ENCODE measurements at places on chromosomes 3 and 15. TPM values are rescaled to one million over a fixed set of nuclear protein-coding genes. Genes with fewer than 3 reads are reported as not detected.

DNA sequence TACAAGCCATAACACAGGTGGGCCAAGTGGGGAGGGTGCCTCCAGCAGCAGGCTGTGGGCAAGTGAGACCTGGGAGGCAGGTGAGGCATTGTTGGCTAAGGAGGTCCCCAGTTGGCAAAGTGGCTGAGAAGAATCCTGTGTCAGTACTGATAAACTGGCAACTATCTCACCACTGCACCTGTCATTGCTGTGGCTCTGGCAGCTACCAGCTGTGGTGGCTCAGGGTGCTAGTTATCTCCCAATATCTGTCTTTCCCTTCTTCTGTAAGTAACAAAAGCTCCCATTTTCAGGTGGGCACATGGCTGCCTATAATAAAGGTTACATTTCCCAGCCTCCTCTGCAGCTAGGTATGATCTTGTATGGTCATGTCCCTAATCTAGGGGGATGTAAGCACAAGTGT, 80.6 kb upstream of the RNF7 start:
- no peak for DNase-seq

- DNase-seq = no peak
Observed at GRCh38 chr15:44710236-44711095, 657 bp downstream of the PATL2 start.

DNA sequence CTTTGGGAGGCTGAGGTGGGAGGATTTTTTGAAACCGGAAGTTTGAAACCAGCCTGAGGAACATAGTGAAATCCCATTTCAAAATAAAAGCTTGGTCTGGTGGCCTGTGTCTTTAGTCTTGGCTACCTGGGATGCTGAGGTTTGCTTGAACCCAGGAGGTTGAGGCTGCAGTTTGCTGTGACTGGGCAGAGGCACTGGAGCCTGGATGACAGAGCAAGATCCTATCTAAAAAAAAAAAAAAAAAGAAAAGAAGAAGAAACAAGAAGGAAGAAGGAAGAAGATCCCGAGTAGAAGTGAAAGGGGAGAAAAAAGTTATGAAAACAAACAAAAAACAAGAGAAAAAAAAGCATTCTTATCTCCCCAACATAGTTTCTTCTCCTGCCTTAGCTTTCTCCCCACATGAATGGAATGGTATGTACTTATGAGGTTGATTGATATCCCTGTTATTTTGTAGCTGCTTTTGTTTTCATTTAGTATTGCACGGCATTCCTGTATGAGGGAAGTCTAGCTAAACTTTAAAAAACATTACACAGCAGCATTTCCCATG, 42.4 kb downstream of the TMEM40 start:
- no peak for DNase-seq

- DNase-seq = no peak
Observed at GRCh38 chr15:65395567-65396202, 17.9 kb upstream of the IGDCC3 start.

DNA sequence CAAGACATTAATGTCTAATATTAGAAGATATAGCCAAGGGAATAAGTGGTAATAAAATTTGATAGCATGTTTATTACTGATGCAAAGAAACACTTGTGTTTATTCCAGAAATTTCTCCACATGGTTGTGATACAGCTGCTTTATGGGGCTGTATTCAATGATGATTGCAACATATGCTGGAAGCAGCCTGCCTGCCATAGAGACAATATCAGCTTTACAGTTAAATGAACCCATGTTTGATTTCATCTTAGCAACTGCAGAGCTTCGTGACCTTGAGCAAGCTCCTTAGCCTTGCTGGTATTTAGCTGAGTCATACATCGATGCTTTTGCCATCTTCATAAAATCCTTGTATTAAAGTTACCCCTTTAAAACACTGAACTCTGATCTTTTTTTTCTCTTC, 168.1 kb upstream of the STAC start:
- DNase-seq = no peak

DNA sequence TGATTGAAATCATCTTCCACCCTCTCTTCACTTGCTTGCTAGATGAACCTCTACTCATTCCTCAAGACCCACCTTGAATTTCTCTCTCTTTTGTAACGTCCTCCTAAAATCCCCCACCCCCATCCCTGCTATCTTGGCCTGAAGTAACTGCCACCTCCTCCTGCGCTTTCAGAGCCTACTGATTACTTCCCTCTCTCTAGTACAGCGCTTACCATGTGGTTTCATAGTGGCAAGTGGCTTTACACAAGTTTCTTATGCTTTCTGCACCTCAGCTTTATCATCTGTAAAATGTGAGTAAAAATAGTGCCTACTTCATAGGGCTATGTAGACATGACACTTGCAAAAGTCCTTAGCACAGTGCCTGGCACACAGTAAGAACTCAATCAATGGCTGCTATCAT, 28.7 kb upstream of the DAZL start:
- DNase-seq = no peak

DNA sequence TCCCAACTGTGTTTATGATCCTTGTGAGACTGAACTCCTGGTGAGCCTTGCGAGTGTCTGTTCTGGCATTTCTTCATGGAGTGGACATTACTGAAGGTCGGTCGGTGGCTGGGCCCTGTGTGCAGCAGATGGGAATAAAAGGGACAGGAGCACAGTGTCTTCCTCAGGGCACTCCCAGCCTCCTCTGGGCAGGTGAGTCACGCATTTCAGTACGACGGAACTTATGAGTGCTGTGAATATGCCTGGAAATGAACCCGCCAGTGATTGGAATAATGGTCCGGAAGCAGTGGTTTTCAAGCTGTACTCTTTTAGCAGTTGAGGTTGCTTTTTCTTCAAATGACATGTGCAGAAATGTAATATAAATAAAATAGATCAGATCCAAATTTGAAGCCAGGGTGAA, 55.1 kb downstream of the LARS2 start:
- DNase-seq = no peak

- DNase-seq = no peak
Observed at GRCh38 chr3:25235031-25235430, 193.0 kb upstream of the RARB start.

DNA sequence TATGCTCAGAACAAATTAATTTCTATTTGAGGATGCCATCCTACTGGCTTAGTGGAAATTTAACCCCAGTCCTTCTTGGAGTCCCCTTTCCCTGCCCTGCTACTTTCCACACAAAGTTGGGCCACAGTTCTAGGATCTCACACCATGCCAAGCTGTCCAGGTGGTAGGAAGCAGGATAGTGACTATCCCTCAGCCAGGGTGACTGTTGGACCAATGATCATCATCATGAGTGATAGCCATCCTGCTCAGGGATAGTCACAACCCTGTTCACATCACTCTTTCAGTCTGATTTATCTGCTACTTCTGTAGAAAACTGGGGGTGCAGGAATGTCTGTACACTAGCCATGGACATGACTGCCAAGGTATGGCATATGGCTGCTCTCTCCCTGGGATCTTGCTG, 12.8 kb downstream of the HRG start:
- no peak for DNase-seq

DNA sequence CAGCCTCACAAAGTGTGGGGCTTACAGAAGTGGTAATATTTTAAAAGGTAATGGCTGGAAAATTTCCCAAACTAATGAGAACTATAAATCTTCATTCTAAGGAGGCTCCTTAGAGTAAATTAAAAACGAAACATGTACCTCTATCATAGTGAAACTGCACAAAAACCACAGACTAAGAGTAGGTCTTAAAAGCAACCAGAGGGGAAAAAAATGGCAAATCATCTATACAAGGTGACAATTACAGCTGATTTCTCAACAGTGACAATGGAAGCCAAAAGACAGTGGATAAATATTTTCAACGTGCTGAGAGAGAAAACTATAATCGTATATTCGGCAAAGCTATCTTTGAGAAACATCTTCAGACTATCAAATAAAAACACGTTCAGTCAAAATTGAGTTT, 20.6 kb downstream of the HEG1 start:
- no peak for DNase-seq

- no peak for DNase-seq
Observed at GRCh38 chr3:3064297-3064696, 45.9 kb downstream of the IL5RA start.

- no peak for DNase-seq
Observed at GRCh38 chr3:34212175-34212574, 413.7 kb downstream of the PDCD6IP start.

DNA sequence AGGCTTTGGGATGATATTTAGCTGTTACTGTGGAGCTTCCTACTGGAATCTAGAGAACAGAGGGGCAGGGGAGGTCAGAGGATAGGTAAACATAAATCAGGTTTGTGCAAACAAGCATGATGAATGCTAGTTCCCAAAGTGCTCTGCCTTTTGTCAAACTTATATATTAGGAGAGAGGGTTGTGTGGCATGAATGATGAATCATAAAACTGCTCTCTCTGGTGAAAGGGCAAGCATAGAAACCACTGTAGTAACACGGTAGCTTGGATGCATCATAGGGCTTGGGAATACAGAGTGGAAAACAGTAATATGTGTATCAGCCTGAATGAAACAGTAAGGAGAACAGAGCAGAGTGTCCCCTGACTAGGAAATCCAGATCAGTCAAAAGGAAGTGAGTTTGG, 486.7 kb downstream of the IL5RA start:
- DNase-seq = no peak

DNA sequence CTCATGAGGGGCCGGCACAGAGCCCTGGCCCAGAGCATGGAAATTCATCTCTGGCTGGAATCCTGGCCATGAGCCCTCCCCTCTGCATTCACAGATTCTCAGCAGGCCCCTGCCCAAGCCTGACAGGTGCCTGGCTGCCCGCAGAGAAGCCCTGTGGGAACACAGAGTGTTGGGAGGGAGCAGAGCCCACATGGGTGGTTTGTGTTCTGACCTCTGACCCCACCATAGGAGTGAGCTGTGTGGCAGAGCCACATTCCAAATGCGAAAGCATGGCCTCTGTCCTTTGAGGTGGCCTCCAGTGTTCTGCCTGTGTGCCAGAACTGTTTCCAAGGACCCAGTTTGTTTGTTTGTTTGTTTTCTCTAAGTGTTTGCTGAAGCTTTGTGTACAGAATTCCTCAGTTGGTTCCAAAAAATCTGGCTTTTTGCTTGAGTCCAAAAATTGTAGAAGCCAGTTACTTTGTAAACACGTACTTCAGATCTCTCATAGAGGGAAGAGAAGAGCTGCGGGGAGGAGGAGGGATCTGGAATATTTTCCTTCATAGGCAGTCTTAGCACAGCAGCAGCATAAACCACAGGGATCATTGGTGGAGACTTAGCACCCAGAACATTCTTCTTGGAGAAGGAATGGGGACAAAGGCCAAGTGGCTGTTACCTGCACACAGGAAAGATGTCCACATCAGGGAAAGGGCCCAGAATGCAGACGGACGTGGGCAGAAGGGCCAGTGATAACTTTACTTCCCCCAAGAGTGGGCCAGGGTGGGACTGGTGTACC, 36.0 kb downstream of the GRAMD2A start:
- no peak for DNase-seq

DNA sequence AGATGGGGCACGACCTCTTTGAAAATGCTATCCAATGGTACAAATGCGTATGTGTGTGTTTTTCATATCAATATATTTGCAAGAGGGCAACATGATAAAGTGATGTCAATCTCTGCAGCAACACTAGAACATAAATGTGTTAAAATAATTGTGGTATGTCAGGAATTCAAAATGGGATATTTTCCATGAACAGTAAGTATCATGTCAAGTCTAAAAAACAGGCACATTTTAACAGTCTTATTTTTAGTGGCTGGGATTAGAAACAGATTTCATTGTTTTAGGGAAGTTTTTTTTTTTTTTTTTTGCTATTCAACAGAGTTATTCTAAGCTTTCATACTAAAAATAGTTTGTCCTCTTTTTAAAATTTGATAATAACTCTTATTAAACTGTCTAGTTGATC, 209.8 kb downstream of the GAP43 start:
- no peak for DNase-seq

- no peak for DNase-seq
Observed at GRCh38 chr3:53680028-53680427, 166.2 kb downstream of the CHDH start.

- no peak for DNase-seq
Observed at GRCh38 chr15:73383310-73384189, 14.8 kb upstream of the HCN4 start.

DNA sequence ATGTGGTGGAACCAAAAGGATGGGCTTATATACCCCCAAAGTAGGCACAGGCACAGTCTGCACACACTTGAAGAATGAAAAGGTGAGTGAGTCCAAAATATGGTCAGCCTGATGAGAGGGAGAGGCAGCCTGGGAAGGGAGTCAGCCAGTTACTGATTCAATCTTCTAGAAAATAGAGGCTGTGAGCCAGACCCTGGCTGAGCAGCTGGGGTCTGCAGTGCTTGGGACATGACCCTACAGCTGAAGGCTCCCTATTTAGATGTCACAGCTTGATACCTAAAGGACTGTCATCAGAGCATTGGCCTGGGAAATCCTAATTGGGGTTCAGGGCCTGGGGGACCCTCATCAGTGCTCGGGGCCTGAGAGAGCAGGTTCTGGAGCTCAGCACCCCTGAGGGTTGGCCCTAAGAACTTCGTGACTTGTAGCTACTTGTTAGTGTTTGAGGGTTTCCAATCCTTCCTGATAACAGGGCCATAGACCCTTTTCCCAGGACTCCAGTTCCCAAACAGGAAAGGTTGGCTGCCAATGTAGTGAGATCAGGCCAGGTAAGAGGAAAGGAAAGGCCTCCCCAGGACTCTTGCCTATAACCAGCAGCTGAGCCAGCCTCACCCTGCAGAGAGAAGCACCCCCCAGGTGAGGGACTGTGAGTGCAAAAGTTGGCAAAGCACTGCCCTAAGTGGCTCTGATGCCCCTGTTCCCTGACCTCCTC, 54.7 kb upstream of the SLCO2A1 start:
- DNase-seq = no peak

DNA sequence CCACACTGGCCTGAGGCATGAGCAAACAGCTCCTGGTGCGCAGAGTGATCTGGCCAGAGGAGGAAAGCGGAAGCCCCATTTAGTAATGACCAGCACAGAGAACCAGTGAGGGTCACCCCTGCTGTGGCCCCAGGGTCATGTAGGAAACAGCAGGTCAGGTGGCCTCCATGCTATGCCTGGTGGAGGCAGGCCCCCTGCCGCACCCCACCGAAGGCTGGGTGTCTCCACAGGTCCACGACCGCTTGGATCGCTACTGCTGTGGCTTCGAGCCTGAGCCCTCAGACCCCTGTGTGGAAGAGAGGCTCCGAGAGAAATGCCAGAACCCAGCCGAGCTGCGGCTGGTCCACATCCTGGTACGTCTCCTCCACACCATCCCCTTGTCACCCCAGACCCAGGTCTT, 52.6 kb downstream of the POMGNT2 start:
- DNase-seq = no peak

DNA sequence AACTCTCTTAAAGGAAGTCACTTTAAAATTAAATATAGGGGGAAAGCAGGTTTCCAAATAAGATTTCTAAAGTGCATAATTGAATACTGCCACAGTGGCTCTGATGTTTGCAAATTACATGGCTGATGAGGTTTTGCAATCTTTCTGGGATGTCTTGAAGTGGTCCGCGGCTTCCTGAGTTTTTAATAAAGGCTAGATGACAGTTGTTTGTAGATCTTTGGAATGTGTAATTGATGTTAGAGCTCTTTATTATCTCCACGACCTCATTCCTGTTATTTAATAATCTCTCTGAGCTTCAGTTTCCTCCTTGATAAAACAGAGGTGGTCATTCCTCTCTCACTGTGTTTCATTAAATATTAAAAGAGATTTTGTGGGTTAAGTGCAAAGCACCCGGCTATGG, 27.0 kb upstream of the CEMIP start:
- no peak for DNase-seq

TRAK1 gene
- total RNA-seq = 19.1 TPM

TGM5 gene
- not detected for total RNA-seq

CFAP100 gene
- total RNA-seq = not detected

ISL2 gene
- not detected for total RNA-seq

RPSA gene
- total RNA-seq = 3,520 TPM

SUCNR1 gene
- total RNA-seq = not detected

CCRL2 gene
- 1.4 TPM for total RNA-seq

CADPS gene
- total RNA-seq = not detected

SOX14 gene
- total RNA-seq = not detected

FSIP1 gene
- total RNA-seq = 1.1 TPM

CYP8B1 gene
- total RNA-seq = not detected

Measured in activated naive CD4-positive, alpha-beta T cell treated with anti-CD3 and anti-CD28 coated beads, Interleukin-2, amount 50 U/mL, for 72 hours (primary cell).